Activated naive CD4-positive, alpha-beta T cell treated with anti-CD3 and anti-CD28 coated beads, Interleukin-2, amount 50 U/mL, for 16 hours (primary cell): ENCODE measurements at places on chromosomes 6 and 20.

DNA sequence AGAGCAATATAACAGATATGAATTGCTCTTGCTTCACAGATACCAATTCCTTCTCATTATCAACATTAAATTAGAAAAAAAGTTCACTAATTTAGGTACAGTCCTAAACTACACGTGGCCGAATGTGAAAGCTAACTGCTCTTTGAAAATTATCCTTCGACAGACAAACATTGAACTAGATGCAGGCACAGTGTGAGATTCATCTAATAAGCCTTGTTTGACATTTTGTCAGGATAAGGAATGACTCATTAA is 1.1 kb downstream of the FAM184A start:
- no peak for DNase-seq

GRCh38 chr6:16286151-16286522 is 47.8 kb downstream of the GMPR start:
- DNase-seq = no peak

GRCh38 chr6:140041571-140042332 is 667.3 kb upstream of the CITED2 start:
- DNase-seq = no peak

DNA sequence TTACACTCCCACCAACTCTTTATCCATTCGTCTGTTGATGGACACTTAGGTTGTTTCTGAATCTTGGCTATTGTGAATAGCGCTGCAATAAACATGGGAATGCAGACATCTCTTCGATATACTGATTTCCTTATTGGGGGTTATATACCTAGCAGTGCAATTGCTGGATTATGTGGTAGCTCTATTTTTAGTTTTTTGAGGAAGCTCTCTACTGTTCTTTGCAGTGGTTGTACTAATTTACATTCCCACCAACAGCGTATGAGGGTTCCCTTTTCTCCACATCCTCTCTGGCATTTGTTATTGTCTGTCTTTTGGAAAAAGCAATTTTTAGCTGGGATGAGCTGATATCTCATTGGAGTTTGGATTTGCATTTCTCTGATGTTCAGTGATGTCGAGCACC is 4.6 kb upstream of the PFDN4 start:
- no peak for DNase-seq

- no peak for DNase-seq
These were observed 58.0 kb downstream of the CD2AP start for GRCh38 chr6:47535316-47536225.
